ENCODE measurements at places on chromosomes 6 and 20.

GRCh38 chr20:63378626-63379025, 17.5 kb upstream of the CHRNA4 start:
- no peak for DNase-seq

- no peak for DNase-seq
These were observed 9.3 kb downstream of the ZBTB46 start for GRCh38 chr20:63821811-63822210.

- peak; percentile 28 for DNase-seq
These were observed 77.8 kb downstream of the ZFAND3 start for GRCh38 chr6:37897321-37897720.

- no peak for DNase-seq
These were observed 11.3 kb downstream of the RAMACL start for GRCh38 chr6:166575205-166575604.

DNA sequence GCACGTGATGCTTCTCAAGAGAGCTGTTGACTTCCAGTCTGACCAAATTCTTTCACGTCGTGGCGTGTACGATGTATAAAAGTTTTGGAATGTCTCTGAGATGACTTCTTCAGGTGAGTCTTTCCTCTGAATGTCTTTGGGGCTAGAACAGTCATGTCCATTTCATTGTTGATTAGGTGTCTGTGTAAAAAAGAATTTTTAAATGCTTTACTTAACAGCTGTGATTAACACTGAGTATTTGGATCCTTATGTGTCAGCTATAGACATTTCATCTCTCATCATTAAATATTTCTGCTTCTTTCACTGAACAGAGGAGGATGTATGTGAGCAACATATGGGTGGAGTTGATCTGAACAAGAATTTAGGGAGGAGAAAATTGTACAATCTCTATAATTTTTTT, 29.3 kb upstream of the KIF13A start:
- DNase-seq: no peak

GRCh38 chr6:31158140-31158862, at the start of gene TCF19:
Gene TCF19, plus strand, starts transcription at chr6:31158589. Its CDS starts 881 bp downstream, at chr6:31159470.
- DNase-seq: peak; percentile 99

DNA sequence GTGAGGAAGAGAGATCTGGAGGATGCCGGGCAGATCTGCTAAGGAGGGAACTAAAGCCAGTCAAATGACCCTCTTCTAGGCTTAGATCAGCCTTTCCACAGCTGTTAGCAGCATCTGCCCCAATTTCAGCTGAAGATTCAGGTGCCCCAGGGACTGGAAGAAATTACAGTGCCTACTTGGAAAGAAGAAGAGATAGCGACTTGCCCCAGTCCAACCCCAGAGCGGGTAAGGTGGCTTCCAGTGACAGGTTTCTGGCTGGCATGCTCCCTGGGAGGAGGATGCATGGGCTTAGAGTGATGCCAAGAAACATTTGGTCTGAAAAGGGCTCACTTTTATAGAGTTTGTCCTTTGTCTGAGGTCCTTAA, 620 bp downstream of the TJAP1 start:
- DNase-seq: no peak

DNA sequence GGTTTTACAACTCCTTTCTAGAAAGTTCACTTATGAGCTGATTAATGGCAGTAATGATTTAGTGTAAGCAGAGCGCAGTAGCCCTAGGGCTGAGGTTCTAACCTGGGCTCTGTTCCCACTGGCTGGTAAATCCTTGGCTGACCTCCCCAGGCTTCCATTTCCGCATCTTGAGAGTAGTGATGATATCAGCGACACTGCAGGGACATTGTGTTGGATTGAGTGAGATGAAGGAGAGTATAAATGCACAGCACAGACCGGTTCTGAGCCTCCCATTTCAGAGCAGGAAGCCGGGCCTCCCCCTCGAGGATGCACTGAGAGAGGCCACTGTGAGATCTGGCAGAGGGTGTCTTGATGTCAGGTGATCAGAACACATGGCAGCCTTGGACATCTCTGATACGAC, 477.2 kb upstream of the SULF2 start:
- no peak for DNase-seq

DNA sequence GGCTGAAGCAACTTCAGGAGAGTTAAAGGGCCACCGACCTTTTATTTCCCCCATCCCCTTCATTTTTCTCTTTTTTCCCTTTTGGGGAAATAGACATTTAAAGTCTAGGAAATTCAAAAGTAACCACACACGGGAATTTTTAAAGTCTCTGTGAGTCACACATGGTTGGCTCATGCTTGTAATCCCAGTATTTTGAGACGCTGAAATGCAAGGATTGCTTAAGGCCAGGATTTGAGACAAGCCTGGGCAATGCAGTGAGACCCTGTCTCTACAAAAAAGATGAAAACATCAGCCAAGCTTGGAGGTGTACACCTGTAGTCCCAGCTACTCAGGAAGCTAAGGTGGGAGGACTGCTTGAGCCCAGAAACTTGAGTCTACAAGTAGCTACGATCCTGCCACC, 34.2 kb downstream of the KATNA1 start:
- peak; percentile 39 for DNase-seq

GRCh38 chr20:35568645-35569044, 26.8 kb downstream of the ERGIC3 start:
- DNase-seq: no peak

DNA sequence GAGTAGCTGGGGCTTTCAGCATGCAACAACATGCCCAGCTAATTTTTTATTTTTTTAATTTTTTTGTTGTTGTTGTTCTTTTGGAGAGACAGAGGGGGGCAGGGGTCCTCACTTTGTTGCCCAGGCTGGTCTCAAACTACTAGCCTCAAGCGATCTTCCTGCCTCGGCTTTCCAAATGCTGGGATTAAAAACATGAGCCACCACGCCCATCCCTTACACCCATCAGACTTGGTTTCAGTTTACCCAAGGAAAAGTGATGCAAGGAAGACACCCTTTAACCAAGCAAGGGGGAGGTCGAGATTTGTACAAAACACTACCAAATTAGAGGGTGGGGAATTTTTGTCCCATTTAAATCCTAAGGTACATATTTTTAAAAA, 210.1 kb downstream of the ARHGAP18 start:
- DNase-seq: no peak

DNA sequence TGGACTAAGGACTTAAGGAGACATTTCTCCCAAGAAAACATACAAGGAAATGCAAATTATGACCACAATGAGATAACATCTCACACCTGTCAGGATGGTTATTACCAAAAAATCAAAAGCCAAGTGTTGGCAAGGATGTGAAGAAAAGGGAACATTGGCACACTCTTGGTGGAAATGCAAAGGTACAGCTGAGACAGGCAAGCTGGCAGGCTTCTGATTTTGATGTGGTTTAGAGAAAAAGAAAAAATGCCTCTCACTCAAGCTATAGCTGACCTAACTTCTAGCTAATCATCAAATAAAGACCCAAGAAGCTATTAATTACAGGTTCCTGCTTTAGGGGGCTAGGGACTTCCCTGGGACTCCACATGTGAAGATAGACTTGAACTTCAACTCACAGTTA, 139.8 kb downstream of the THEMIS start:
- DNase-seq: no peak

GRCh38 chr6:15504581-15505350, 158.1 kb downstream of the DTNBP1 start:
- DNase-seq: peak; percentile 100

DNA sequence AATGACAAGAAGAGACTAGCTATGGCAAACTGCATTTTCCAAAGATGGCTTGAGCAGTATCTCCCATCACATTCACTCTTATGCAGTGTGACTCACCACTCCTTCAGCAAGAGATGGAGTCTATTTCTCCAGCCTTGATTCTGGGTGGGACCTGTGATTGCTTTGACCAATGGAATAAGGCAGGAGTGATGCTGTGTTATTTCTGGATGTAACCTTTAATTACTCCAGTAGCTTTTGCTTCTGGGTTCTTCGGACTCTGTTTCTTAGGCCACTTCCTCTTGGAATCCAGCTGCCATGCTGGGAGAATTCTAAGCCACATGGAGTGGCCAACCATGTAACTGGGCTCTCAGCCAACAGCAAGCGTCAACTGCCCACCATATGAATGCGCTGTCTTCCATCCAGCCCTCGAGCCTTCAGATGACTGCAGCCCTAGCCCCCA, 50.7 kb downstream of the TGM2 start:
- DNase-seq: peak; percentile 83

DNA sequence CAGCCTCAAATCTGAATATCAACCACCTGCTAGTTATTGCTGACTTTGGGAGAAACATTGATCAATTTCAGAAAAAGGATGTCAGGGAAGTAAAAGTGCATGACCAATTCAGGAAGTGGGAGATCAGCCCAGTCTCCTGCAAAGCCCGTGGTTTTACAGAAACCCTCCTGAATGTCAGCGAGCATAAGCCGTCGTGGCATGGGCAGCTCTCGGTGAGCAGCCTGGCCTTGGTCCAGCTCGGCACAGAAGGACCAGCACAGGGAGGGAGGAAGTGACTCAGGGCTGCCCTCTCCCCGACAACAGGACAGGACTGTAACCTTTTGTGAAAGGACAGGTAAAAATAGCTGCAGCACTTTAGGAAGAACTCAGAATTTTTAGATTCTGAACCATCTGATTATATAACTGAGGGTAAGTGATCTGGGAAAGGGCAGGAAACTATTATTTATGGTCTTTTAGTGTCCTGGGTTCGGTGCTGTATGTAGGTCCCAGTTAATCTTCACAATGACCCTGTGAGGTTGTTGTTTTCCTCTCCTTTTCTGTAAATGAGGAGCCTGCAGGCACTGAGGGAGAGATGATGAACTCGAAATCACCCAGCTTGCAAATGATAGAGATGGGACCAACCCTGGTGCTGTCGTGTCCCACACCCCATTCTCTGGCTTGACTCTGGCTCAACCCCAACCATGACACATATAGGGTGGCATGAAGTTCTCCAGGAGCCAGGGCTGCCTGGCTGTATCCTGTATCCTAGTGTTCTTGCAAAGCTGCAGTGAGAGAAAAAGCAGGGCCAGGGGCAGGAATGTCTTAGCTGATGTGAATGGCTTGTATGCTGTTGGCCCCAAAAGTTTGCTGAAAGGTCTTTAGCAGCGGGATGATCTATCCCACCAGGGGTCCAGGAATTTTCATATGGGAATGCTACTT, 37.6 kb downstream of the NRN1 start:
- DNase-seq: peak; percentile 56

GRCh38 chr6:2978923-2979322, 7.6 kb upstream of the SERPINB6 start:
- DNase-seq: peak; percentile 31

DNA sequence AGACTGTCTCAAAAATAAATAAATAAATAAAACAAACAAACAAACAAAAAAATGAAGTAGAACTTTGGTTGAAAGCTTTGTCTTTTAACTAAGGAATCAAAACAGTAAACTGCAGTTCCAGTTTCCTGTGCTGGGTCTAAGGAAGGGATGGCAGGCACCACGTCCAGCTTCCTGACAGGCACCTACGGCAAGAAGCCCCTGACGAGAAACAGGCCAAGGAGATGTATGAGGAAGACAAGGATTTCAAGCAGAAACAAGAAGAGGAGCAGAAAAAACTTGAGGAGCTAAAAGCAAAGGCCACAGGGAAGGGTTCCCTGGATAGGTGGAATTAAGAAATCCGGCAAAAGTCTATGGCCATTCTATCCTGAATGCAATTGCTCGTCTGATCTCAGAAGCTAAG, 8.8 kb downstream of the SNX3 start:
- DNase-seq: no peak

DNA sequence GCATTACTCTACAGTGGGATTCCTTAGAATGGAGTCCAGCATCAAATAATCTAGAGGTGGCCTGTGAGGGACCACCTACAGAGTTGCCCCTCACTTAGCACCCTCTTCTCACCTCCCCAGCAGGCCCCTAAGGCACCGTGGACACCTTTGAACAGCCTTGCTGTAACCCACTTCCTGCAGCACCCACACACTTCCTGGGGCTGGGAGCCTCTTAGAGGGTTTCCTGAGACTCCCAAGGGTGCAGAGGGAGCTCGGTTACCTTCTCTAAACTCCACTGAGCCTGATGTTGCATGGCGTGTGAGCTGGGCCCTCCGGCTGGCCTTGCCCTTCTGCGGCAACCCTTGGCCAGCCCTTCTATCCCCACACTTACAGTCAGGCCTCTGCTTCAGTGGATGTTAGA, 7.3 kb upstream of the SIRPG start:
- DNase-seq: no peak

DNA sequence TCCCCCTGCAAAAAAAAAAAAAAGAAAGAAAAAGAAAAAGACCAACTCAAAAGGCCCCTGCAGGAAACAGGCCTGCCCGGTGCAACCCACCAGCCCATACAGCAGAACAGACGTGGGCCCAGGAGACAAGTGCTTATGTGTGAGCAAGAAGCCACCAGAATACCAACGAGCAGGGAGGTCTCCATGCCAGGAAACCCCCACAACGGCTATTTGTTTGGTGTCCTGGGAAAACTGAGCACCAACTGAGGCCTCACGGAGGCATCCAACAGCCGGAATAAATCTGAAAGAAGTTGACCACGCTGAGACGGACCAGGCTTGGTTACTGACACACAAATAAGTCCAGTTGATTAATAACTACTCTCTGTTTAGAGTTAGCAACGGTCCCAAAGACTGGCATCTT, 29.7 kb downstream of the PTPRT start:
- no peak for DNase-seq

- DNase-seq: peak; percentile 96
These were observed 86.1 kb upstream of the SIRPA start for GRCh38 chr20:1809131-1809572.

DNA sequence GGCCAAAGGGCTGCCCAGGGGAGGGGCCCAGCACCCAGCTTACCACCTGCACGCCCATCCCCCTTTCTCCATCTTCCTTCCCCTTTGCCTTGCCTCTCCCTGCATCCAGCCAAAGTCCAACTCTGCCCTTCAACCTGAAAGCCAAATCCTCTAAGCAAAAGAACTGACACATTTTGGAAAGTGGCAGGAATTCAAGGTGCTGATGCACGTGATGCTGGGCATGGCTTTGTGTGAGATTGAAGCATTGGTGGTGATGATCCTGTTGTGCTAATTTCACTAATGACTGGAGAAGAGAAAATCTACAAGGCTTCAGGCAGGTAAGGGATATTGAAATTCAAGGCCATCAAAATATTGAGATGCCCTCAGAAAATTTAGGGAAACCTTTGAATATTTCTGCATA, 23.3 kb downstream of the SYNDIG1 start:
- no peak for DNase-seq

DNA sequence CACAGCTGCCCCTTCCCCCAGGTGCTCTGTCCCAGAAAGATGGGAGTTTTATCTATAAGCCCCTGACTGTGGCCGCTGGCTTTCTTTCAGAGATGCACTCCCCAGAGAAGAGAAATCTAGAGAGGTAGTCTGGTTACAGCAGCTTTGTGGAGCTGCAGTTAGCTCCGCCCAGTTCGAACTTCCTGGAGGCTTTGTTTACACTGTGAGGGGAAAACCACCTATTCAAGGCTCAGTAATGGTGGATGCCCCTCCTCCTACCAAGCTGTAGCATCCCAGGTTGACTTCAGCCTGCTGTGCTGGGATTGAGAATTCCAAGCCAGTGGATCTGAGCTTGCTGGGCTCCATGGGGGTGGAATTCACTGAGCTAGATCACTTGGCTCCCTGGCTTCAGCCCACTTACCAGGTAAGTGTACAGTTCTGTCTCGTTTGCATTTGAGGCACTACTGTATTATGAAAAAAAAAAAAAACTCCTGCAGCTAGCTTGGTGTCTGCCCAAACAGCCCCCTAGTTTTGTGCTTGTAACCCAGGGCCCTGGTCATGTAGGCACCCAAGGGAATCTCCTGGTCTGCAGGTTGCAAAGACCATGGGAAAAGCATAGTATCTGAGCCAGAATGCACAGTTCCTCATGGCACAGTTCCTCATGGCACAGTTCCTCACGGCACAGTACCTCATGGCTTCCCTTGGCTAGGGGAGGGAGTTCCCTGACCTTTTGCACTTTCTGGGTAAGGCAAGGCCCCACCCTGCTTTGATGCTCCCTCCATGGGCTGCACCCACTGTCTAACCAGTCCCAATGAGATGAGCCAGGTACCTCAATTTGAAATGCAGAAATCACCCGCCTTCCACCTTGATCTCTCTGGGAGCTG, 275.0 kb downstream of the CENPW start:
- no peak for DNase-seq
